ENCODE measurements at places on chromosomes 7 and 10.
A peak's percentile ranks its signal among the peaks of the same experiment; 100 is the strongest.

GRCh38 chr10:110207011-110207804 is at the start of gene MXI1:
Gene MXI1, plus strand, starts transcription at chr10:110207605. Its CDS starts 204 bp downstream, at chr10:110207809.
- DNase-seq, result peak; percentile 79

DNA sequence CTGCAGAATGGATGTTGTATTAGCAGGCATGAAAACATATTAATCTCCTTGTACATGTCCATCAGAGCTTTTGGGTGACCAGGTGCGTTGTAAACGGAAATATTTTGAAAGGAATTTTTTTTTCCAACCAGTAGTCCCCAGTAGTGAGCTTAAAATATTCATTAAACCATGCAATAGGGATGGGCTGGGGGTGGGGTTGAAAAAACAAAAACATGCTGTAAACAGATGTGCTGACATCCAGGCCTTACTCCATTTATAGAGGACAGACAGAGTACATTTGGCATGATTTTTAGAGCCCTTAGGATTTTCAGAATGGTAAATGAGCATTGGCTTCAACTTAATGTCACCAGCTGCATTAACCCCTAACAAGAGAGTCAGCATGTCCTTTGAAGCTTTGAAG is 50.2 kb downstream of the PTPN12 start:
- DNase-seq, result no peak

DNA sequence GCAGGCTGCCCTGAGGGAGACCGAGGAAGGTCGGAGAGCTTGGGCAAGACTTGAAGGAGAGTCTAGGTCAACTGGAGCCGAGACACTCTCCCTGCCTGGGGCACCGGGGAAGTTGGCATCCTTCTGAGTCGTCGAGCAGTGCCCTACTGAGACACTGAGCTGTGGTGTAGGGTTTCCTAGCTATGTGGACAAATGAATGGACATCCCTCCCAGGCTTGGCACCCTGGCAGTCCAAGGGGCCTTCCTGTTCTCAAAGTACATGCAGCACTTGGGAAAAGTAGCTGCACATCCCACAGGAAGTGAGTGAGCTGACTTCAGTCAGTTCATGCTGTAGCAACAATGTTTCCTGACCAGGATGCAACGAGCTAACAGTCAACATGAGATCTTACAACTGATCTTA is 57.2 kb upstream of the INPP5A start:
- no peak for DNase-seq

DNA sequence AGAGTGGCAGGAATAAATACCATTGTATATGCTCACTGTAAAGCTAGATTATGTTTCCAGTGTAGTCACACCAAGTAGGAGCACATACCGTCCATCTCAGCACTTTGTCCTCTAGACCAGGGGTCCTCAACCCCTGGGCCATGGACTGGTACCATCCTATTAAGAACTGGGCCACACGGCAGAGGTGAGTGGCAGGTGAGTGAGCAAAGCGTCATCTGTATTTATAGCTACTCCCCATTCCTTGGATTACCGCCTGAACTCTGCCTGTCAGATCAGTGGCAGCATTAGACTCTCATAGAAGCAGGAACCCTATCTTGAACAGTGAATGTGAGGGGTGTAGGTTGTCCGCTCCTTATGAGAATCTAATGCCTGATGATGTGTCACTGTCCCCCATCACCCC is 735.3 kb downstream of the MAGI2 start:
- no peak for DNase-seq

DNA sequence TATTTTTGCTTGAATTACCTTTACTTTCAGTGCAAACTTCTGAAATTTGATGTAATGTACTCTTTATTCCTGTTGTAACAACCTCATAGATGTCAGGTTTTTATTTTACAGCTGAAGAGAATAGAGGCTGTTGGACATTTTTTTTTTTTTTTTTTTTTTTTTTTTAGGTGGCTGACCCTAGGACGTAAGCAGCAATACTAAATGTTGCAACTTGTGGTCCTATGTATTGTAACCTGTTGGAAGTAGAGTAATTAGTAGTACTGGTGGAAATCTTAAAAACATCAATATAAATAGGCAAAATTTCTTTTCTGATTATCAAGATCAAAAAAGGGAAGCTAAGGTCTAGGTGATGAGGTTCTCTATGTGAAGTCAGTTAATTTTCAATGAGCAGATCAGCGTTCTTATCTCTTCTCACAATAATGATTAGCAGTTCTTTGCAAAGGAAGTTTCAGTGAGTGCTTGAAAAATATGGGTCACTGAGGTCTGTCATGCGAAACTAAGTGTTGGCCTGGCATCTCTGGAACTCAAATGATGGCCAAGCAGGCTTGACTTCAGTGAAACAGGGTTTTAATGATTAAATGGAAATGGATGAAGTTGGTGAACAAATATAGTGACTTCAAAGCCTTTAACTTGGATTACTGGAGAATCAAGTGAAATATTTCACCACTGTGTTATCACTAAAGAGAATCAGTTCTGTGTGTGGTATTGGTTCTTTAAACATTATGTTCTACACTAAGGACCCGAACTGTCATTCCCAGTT is 42.7 kb downstream of the BICC1 start:
- no peak for DNase-seq

DNA sequence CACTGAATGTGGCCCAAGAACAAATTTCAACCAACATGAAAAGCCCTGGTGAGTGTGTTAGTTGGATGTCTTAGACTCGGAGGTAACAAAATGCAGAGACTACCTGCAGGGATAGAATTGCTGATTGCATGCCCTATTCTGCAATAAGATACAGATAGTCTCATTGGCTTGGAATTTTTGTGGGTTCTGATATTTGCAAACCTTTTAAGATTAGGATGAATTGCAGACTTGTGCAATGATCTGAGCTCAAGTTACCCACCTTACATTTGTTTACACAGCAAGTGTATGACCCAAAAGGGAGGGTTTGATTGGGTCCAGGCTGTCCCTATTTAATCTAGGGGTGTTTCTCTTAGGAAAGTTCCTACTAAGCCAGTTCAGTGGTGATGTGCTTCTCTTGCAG is 45.4 kb downstream of the GPR37 start:
- DNase-seq, result peak; percentile 16
